ENCODE measurements at places on chromosomes 5 and 9.

DNA sequence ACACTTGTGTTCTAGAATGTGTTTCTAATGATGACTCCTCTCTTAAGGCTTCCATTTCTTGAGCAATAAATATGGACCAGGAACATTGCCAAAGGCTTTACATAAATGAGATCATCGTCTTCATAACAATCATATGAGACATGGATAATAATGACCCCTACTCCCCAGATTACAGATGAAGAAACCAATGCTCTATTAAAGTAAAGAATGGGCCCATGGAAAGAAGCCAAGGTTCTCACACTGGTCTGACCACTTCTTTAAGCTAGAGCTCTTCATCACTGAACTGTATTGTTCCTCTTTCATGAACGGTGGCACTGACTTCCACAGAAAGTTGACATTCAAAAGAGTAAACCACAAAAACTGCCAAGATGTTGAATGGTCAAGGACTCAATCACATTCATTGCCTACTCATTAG lies 65.3 kb downstream of the MARCHF3 start:
- DNase-seq: no peak

DNA sequence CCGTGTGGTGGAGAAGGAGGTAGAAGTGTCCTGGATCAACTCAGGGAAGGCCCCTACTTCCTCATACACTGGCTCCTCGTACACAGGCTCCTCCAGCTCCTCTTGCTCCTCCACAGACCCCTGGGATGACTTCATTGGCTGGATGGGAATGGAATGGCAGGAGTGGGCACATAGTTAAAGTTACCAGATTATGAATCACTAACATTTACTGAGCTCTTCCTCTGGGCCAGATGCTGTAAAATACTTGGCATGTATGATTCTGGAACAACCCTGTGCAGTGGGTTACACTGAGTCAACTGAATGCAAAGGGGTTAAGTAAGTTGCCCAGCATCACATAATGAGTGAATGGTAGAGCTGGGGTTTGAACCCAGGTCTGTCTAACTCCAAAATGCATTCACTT lies 3.1 kb upstream of the FCHSD1 start:
- DNase-seq: no peak

- no peak for DNase-seq
These were observed 2111.3 kb downstream of the MAT2B start for GRCh38 chr5:165616490-165617405.

DNA sequence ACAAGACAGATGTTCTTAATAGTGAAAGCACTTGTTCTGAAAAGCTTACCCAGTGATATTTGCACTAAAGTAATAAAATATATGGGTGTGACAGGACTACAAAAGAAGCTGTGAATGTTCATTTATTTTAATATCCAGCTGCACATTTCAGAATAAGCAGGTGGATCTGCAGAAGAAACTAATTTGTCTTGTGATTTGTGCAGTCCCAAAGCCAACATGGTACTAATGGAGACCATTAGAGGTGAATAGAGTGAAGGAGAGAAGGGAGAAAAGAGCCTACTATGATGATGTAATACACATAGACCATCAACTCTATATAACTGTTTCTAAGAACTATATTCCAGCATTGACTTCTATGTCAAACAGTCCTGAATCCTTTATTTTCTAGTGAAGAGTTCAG lies 362.8 kb downstream of the ISL1 start:
- DNase-seq: no peak

- no peak for DNase-seq
These were observed 300.0 kb downstream of the KIF4B start for GRCh38 chr5:155313518-155313917.

DNA sequence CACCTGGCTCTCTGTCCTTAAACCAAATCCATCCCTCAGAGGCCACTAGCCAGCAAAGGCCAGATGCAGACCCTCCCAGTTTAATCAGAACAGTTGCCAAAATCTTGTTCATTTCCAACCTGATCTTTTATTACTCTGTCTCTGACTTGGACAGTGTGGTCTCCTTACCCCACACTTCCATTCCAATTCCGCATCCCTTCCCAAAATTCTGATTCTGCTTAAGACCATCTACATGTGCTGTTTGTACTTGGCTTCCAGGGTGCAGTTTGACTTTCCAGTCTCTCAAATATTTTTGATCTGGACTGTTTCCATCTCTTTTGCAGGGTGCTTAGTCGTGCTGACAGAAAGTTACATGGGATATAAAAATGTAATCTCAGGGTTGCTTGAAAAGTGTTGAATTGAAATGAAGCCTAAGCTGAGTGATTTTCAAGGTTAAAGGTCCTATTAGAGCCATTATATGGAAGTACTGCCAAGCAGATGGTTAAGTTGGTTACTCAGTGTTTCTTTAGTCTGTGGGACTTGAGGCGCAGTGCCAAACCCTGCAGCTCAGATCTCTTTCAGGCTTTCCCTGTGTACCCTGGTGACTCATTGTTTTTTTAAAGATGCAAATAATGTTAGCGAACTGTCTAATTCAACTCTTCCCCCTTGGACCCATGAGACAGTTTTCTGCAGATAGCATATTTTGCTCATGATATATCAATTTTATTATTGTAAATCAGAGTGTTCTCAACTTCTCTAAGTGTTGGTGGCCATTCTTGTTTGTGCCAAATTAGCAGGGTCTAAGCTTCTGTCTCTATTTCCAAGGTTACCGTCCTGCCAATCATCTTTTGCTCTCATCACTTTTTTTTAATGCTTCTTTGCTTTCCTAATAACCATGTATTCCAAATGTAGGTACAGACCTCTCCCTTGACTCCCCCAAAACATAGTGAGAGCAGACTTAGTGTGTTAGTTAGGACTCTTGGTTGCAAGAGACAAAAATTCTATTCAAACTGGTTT lies 18.2 kb upstream of the DCP2 start:
- DNase-seq: peak; percentile 85

DNA sequence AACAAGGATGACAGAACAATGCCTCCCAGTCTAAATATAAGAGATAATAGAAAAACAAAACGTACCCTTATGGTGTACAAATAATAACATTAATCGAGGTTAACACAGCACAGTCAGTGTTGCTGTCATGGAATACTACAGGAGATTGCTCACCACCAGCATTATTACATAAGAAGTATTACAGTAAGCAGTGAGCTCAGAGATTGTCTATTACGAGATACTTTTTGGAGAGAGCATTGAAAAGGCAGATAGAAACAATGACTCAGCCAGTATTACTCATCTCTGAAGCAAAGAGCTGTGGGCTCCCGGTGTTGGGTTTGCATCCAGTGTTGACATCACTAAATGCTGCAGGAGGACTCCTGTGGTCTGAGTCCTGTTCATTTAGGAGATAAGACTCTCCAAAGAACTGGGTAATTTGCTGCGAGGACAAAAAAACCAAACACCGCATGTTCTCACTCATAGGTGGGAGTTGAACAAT lies 191.9 kb upstream of the SEMA6A start:
- no peak for DNase-seq

DNA sequence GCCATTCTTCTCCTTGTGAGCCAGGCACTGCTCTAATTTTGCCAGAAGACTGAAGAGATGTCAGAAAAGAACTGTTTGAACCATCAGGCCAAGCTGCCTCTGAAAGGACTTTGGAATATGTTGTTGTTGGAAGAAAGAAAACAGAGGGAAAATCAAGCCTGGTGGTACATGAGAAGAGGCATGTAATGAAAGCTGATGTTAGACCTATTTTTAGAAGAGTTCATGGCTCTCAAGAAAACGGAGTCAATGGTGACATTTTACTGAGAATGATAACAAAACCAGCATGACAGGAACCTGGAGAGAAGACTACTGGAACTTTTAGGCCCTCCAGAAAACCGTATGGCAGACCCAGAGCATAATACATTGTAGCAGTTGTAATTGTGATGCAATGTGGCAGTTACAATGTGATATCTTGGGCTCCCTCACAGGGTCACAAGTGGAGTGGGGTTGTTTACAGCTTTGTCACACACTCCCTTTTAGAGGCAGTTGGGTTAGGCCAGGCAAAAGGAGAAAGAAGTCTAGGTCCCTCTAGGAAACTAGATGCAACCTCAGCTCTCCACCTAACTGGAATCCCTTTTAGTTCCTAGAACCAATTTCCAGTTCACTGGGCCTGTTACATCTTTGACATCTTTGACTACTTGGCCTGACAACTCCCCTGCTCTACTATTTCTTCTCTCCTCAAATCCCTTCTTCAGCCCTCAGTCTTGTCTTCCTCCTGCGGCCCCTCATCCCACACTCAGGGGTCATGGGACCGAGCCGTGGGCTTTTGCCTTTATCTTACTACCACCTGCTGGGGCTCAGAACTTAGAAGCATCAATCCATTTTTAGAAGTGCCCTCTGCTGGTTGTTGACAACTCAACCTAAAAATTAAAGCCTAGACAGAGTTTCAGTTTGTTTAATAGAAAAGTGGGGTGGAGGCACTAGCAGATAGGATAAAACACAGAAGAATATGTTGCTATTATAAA lies 61.2 kb upstream of the JAK2 start:
- DNase-seq: no peak

DNA sequence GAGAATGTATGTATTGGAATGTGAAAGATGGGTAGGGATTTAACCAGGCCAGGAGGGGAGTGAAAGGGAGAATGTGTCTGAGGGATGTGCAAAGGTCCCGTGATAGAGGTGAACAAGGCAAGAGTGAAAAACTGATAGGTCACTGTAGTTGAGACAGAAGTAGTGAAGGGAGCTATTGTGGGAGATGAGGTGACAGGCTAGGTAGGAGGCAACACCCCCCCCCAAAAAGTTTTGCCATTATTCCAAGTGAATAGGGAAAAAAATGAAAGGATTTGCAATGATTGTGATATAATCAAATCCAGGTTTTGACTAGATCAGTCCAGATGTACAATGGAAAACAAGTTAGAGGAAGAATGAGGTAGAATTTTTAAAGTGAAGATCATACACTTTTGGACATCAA lies 136.6 kb upstream of the GPR151 start:
- no peak for DNase-seq

DNA sequence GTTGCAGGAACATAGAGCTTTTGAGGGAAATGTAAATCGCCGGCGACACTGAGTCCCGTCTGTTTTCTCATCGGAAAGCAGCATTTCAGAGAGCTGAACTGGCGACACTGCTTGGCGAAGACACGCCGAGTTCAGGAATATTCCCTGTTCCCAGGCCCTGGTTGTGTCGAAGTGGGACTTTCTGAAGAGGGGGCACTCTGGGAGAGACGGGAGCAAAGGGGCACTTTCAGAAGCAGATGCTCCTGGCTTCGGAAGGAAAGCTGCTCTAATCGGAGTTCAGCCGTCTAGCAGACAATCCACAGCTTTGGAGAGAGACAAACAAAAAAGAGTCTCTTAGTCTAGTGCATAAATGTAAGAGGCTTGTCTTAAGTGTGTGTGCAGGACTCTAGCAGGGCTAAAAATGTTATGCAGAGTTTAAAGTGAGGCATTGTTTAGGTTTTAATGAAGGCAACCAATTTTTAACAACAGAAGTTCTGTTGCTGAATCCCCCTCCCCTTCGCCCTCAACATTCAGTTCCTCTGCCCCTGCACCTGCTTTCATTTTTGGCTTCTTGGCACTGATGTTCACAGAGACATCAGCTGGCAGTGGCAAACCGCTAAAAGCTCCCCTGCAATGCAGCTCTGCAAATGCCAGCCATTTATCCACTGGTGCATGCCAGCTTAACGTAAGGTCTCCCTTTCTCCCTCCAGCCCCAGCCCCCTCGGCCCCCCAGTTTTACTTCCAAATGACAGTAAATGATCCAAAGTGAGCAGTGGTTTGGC lies 289.5 kb upstream of the MPDZ start:
- no peak for DNase-seq

DNA sequence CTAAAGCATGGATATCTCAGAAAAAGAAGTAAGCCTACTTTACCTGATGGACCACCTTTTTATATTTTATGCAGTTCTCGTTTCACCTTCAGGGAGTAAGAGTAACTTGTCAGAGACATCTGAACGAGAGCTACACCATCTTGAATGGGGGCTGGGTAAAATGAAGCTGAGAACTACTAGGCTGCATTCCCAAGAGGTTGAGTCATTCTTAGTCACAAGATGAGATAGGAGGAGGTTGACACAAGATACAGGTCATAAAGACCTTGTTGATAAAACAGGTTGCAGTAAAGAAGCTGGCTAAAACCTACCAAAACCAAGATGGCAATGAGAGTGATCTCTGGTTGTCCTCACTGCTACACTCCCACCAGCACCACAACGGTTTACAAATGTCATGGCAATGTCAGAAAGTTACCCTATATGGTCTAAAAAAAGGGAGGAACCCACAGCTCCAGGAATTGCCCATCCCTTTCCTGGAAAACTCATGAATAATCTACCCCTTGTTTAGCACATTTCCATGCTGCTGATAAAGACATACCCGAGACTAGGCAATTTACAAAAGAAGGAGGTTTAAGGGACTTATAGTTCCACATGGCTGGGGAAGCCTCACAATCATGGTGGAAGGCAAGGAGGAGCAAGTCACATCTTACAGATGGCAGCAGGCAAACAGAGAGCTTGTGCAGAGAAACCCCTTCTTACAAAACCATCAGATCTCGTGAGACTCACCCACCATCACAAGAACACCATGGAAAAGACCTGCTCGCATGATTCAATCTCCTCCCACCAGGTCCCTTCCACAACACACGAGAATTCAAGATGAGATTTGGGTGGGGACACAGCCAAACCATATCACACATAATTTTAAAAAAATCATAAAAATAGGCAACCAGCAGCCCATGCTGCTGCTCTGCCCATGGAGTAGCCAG lies 62.5 kb downstream of the GIN1 start:
- no peak for DNase-seq

DNA sequence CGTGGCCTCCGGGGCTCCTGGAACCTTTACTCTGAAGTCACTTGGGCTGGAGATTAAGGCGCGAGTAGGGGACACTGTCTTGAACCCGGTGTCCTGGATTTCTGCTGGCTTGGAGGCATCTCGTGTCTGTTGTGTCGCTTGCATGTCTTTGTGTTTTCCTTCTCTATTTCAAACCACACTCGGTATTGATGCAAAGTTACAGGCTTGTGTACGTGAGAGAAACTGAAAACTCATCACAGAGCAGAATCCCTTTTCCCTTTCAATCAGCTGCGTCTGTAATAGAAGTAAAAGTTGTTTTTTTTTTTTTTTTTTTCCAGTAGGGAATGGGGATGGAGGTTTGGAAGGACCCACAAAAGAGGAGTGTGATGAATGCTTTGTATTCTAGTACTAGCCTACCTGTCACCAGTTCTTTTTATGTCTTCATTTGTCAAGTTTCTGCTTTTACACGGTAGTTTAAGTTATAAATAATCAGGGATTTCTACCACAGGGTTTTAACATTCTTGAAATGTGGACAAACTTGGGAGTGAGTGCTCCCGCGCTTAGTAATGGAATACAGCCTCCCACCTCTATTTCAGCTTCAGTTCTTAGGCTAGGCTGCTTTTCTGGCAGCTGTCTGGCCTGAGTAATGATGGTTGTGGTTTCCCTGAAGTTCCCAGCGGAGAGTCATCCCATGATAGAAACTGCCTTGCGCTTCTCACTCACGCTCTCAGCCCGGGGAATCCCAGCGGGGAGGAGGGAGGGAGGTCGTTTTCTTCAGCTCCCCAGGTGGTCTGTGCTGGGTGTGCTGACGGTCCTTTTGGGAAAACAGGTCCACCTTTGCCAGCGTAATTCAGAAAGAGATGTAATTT lies 763 bp downstream of the TJP2 start:
- peak; percentile 58 for DNase-seq

GRCh38 chr5:134101686-134102439 lies 12.6 kb upstream of the TCF7 start:
- DNase-seq: peak; percentile 91
